ENCODE measurements at places on chromosomes 5 and 9. TPM values are rescaled to one million over a fixed set of nuclear protein-coding genes. Genes with fewer than 3 reads are reported as not detected.

DNA sequence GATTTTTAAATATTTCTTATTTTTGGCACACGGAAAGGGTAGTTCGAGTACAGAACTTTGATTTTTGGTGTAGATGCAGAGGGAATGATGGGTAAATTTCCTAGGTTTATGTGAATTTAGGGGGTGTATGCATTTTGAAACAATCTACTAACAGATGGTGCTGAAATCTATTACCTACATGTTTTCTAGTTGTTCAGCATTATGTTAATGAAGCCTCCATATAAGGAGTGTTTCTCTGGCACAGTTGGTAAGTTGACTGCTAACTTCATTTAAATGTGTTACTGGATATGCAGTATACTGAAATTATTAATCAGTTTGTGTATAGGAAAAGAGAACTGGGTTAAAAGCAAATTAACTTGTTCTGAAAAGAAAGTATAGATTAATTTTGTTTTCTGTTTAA, 17.5 kb downstream of the SUB1 start:
- H3K27ac ChIP-seq = no peak overlapping the region
- H3K27me3 ChIP-seq = no peaks in the 10 kb centered on the region

DNA sequence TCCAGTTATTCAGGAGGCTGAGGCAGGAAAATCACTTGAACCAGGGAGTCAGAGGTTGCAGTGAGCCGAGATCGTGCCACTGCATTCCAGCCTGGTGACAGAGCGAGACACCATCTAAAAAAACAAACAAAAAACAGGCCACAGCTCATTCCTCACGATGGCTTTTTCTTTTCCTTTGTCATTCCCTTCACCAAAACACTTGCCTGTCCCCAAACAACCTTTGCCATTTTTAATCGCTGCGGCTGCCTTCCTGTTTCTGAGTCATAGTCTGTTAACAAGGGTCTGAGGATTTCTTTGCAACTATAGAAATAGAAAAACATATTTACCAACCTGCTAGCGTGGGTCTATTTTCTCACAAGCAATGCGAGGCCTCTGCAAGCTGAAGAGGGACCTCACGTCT, 123.0 kb upstream of the FSTL4 start:
- no peaks in the 10 kb centered on the region for H3K27me3 ChIP-seq
- H3K4me1 ChIP-seq = no peaks in the 10 kb centered on the region
- H3K4me3 ChIP-seq = no peak overlapping the region
- H3K36me3 ChIP-seq = no peaks in the 10 kb centered on the region
- DNase-seq = no peak
- no peak overlapping the region for H3K27ac ChIP-seq

DNA sequence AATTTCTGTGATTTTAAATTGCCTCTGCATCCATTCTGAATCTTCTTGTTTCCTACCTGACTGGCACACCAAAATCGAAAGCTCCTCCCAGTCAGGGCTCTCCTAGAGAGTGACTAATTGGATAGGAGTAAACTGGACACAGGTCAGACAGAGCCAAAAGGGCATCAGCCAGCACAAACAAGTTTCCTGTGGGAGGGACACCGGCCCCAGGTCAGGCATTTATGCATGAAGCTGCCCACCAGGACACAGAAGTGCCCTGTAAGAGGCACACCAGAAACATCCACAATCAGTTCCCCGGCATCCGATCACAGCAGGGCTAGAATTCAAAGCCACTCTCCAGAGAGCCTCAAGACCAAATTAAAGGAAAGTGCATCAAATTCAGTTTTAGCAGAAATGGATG, 78.4 kb downstream of the SFXN1 start:
- H3K27me3 ChIP-seq = no peaks in the 10 kb centered on the region
- H3K4me1 ChIP-seq = peaks cover 70% of the 10 kb centered on the region
- H3K4me3 ChIP-seq = peak overlapping the region; percentile 37
- DNase-seq = no peak
- H3K27ac ChIP-seq = peak overlapping the region; percentile 86
- no peaks in the 10 kb centered on the region for H3K36me3 ChIP-seq

RANBP17 gene
- total RNA-seq = 27.4 TPM

IFNA2 gene
- total RNA-seq = not detected

GRCh38 chr5:57863661-57864060, 381.1 kb upstream of the ACTBL2 start:
- no peak overlapping the region for H3K27ac ChIP-seq
- H3K4me3 ChIP-seq = no peak overlapping the region
- peaks cover 1% of the 10 kb centered on the region for H3K36me3 ChIP-seq

- peaks cover 25% of the 10 kb centered on the region for H3K4me1 ChIP-seq
- no peak for DNase-seq
- H3K27me3 ChIP-seq = no peaks in the 10 kb centered on the region
- 0 out of 2 replicates have a peak, but pooled peaks cover 2% of the 10 kb centered on the region for H3K36me3 ChIP-seq
Observed at GRCh38 chr5:139875957-139876356, 80.3 kb downstream of the PSD2 start.

GRCh38 chr9:112149211-112149610, 25.9 kb downstream of the SUSD1 start:
- H3K4me1 ChIP-seq = peaks cover 8% of the 10 kb centered on the region
- H3K27me3 ChIP-seq = no peaks in the 10 kb centered on the region
- H3K36me3 ChIP-seq = no peaks in the 10 kb centered on the region
- H3K27ac ChIP-seq = 0 out of 2 replicates have a peak overlapping the region, but pooled peaks have one; percentile 28
- no peak overlapping the region for H3K4me3 ChIP-seq

GRCh38 chr5:177353093-177353492, 1.6 kb upstream of the LMAN2 start:
- peaks cover 25% of the 10 kb centered on the region for H3K4me1 ChIP-seq
- H3K4me3 ChIP-seq = peak overlapping the region; percentile 42
- peaks cover 28% of the 10 kb centered on the region for H3K27me3 ChIP-seq
- H3K36me3 ChIP-seq = peaks cover 10% of the 10 kb centered on the region
- no peak overlapping the region for H3K27ac ChIP-seq

TMOD1 gene
- 1.0 TPM for total RNA-seq

SPATA31E1 gene
- total RNA-seq = 0.05 TPM

- H3K4me1 ChIP-seq = peaks cover 16% of the 10 kb centered on the region
- no peak overlapping the region for H3K4me3 ChIP-seq
- no peak for DNase-seq
- no peaks in the 10 kb centered on the region for H3K36me3 ChIP-seq
- H3K27me3 ChIP-seq = no peaks in the 10 kb centered on the region
Observed at GRCh38 chr5:98296426-98296825, 477.0 kb upstream of the RGMB start.

- H3K4me3 ChIP-seq = no peak overlapping the region
- peaks cover 6% of the 10 kb centered on the region for H3K36me3 ChIP-seq
- no peaks in the 10 kb centered on the region for H3K27me3 ChIP-seq
- no peak for DNase-seq
- no peak overlapping the region for H3K27ac ChIP-seq
Observed at GRCh38 chr9:125227761-125228160, 13.4 kb downstream of the HSPA5 start.

DNA sequence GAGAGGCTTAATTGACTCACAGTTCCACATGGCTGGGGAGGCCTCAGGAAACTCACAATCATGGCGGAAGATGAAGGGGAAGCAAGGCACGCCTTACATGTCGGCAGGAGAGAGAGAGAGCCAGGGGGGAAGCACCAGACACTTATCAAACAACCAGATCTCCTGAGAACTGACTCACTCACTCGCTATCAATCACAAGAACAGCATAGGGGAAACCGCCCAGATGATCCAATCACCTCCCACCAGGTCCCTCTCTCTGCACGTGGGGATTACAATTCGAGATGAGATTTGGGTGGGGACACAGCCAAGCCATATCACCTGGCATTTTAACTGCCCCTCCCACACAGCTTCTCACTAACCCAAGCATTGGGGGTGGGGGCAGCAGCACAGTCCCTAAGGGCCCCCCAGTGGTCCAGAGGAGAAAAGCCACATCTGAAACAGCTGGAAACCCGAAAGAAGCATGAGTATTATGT, 76.1 kb upstream of the ASS1 start:
- H3K27me3 ChIP-seq = no peaks in the 10 kb centered on the region
- no peak for DNase-seq
- no peak overlapping the region for H3K4me3 ChIP-seq
- no peak overlapping the region for H3K27ac ChIP-seq

PCDHAC2 gene
- 6.7 TPM for total RNA-seq

SPATA31D1 gene
- not detected for total RNA-seq

- peaks cover 3% of the 10 kb centered on the region for H3K4me1 ChIP-seq
- H3K27me3 ChIP-seq = no peaks in the 10 kb centered on the region
- no peak overlapping the region for H3K27ac ChIP-seq
- no peak overlapping the region for H3K4me3 ChIP-seq
Observed at GRCh38 chr5:42059778-42060464, 134.8 kb downstream of the FBXO4 start.

DNA sequence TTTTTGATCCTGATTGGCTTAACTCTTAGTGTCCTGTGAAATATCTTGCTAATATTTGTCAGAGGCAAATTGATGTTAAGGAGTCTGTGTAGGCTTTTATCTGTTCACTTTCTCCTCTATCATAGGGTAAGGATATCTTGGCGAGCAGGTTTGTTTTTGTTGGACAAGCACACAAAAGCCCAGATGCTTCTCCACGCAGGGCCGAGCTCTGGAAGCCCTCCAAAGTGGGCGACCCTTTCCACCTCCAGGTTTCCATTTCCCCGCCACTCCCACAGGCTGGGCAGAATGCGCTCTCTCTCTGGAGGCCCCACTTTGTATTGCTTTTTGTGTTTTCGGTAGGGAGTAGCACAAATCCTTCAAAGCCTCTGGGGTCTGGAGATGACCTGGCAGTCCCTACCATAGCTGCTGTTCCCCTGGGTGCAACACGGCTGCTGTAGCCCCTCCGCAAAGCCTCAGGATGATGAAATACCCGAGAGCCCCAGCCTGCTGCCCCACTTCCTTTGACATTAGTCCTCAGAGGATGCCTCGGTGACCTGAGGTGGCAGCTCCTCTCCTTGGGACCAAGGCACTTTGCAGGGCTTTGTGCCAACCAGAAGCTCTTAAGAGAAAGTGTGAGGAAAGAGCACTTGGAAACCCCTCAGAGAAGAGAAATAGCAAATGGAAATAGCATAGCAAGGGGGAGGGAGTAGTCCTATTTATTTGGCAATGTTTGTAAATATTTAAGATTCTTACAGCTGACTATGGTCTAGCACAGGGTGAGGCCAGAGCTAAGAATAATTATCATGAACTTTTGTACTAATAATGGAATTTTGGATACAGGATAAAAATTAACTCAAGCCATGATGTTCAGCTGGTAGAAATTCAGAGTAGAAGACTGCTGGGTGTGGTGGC, 122.8 kb downstream of the ARHGEF28 start:
- no peaks in the 10 kb centered on the region for H3K27me3 ChIP-seq
- no peak overlapping the region for H3K27ac ChIP-seq
- no peaks in the 10 kb centered on the region for H3K36me3 ChIP-seq

DNA sequence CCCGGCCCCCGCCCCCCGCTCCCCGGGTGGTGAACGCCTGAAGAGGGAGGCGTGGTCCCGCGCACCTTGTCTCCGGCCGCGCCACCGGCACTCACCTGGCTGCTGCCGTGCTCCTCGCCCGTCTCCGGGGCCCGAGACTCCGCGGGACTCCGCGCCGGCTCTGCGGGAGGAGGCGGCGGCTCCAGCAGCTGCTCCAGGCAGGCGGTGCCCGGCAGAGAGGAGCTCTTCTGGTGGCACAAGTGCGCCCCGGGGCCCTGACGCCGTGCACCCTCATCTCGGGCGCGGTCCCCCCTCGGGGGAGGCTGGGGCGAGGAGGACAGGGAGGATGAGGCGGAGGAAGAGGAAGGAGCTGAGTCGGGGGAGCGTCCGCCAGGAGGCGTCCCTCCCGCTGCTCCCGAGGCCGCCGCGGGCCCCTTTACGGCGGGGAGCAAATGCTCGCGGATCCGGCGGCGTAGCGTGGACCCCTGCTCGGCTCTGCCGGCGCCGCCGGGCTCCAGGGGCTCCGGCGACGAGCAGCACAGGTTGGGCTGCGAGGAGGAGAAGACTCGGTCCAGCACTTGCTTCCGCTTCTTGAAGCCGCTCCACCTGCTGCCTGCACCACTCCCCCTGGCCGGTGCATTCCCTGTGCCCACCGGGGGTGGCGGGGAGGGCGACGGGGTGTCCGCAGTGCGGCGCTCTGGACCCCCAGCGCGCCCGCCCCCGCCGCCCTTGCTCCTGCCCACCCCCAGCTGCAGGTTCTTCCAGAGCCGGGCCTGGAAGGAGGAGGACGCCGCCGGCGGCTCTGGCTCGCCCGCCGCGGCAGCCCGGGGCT, 928 bp downstream of the MCTP1 start:
- H3K27me3 ChIP-seq = peaks cover 24% of the 10 kb centered on the region
- H3K27ac ChIP-seq = no peak overlapping the region
- H3K36me3 ChIP-seq = no peaks in the 10 kb centered on the region
- peak overlapping the region; percentile 73 for H3K4me3 ChIP-seq
- H3K4me1 ChIP-seq = peaks cover 52% of the 10 kb centered on the region

GRCh38 chr5:158874343-158874742, 225.4 kb downstream of the EBF1 start:
- peaks cover 31% of the 10 kb centered on the region for H3K4me1 ChIP-seq
- no peaks in the 10 kb centered on the region for H3K36me3 ChIP-seq
- H3K4me3 ChIP-seq = no peak overlapping the region
- no peak overlapping the region for H3K27ac ChIP-seq

DNA sequence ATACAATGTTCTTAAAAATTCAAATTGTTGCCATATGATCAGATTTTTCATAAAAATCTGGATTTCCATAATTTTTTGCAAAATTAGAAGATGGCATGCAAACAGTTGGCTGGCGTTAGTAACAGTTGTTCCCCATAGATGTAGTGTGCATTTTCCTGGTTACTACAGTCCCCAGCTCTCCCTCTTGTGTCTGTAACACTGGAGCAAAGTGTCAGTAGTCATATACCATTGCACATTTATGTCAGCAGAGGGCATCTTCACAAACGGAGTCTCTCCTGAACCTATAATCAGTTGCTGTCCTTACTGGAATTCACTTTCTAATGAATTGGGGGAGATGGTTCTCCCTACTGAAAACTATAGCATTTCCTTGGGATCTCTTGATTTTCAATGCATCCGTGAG, 44.7 kb upstream of the DMAC1 start:
- peaks cover 8% of the 10 kb centered on the region for H3K4me1 ChIP-seq
- no peaks in the 10 kb centered on the region for H3K36me3 ChIP-seq
- no peak overlapping the region for H3K4me3 ChIP-seq
- no peaks in the 10 kb centered on the region for H3K27me3 ChIP-seq
- H3K27ac ChIP-seq = no peak overlapping the region
